Left colon (tissue), 2 donors: ENCODE measurements at places on chromosomes 4 and X. TPM values are rescaled to one million over a fixed set of nuclear protein-coding genes. Genes with fewer than 3 reads are reported as not detected.

The NLGN4X gene
- total RNA-seq = 1.7 TPM

The PRPS2 gene
- total RNA-seq = 45.1 TPM

The EREG gene
- total RNA-seq = 6.4 TPM

The PFKFB1 gene
- total RNA-seq = 0.34 TPM

The RAI2 gene
- 6.5 TPM for total RNA-seq

The FHDC1 gene
- 15.2 TPM for total RNA-seq

The PRAF2 gene
- total RNA-seq = 5.9 TPM

The TFE3 gene
- total RNA-seq = 23.2 TPM

The NKAP gene
- total RNA-seq = 6.5 TPM

The PCSK1N gene
- total RNA-seq = 8.8 TPM

The ADGRG4 gene
- 0.03 TPM for total RNA-seq

The CCNG2 gene
- 117 TPM for total RNA-seq

The SLC4A4 gene
- total RNA-seq = 234 TPM

The MAOB gene
- 3.6 TPM for total RNA-seq

The CXCL1 gene
- 4.3 TPM for total RNA-seq

The SLC26A1 gene
- total RNA-seq = 1.6 TPM

The AKAP4 gene
- total RNA-seq = not detected

The LRCH2 gene
- total RNA-seq = 0.61 TPM

The MAGEA10 gene
- not detected for total RNA-seq

The PDCL2 gene
- not detected for total RNA-seq

The GNRHR gene
- total RNA-seq = not detected

The ITM2A gene
- 13.7 TPM for total RNA-seq

The ATOH1 gene
- 87.8 TPM for total RNA-seq

The ODAPH gene
- not detected for total RNA-seq
